ENCODE measurements at places on chromosomes 2 and 18.

DNA sequence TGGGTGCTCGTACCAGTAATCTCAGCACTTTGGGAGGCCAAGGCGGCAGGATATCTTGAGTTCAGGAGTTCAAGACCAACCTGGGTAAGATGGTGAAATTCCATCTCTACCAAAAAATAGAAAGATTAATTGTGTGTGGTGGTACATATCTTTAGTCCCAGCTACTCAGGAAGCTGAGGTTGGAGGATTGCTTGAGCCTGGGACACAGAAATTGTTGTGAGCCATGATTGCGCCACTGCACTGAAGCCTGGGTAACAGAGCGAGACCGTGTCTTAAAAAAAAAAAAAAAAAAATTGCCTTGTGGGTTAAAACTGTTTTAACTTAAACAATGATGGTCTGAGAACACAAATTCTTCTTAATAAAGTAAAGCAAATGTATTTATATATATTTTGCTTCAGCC is 49.6 kb downstream of the ATP9B start:
- DNase-seq: no peak

GRCh38 chr2:230552181-230552580 is 136.2 kb downstream of the SP100 start:
- DNase-seq: no peak

DNA sequence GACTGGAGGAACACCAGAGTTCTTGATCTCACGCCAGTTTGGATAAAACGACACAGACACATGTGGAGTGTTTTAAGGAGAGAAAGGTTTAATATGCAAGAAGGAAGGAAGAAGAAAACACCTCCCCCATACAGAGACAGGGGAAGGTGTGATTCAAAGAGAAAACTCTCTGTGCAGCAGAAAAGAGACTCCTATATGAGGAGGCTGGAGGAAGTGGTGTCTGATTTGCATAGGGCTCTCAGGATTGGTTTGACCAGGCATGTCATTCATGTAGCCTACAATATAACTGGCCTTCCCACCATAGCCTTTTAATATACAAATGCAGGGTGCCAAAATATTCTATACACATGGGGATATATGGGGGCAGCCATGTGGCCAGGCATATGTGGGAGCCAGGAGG is 1386.5 kb downstream of the RPIA start:
- no peak for DNase-seq

GRCh38 chr2:7034303-7034702 is 117.1 kb downstream of the RNF144A start:
- DNase-seq: peak; percentile 29
